ENCODE measurements at places on chromosomes 7 and 10. TPM values are rescaled to one million over a fixed set of nuclear protein-coding genes. Genes with fewer than 3 reads are reported as not detected.

MINPP1 gene
- 14.1 TPM for total RNA-seq

PTPRN2 gene
- 7.8 TPM for total RNA-seq

SRGN gene
- total RNA-seq, result 50.0 TPM

CFTR gene
- total RNA-seq, result 1.9 TPM

ABCB1 gene
- total RNA-seq, result 17.6 TPM

ATXN7L1 gene
- total RNA-seq, result 31.6 TPM

HTR5A gene
- total RNA-seq, result not detected

MAGI2 gene
- 25.3 TPM for total RNA-seq

CUL2 gene
- total RNA-seq, result 35.8 TPM

DNA sequence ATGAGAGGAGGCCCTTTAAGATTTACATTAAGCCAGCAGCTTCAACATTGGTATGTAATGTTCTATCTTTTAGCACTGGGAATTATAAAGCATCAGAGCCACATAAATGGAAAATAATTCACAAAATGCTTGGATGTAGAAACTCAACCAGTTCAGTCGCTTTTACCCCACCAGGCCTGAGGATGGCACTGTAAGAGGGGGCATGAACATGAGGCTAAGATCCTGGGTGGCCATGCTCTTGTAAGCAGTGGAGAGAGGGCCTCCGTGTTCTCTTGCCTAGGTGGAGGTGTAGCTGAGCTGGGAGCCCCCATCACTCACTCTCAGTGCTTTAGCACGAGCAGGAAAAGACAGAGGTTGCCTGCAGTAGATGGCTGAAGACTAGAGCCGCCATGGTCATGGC lies 238.8 kb downstream of the FANK1 start:
- no peak for DNase-seq

DNA sequence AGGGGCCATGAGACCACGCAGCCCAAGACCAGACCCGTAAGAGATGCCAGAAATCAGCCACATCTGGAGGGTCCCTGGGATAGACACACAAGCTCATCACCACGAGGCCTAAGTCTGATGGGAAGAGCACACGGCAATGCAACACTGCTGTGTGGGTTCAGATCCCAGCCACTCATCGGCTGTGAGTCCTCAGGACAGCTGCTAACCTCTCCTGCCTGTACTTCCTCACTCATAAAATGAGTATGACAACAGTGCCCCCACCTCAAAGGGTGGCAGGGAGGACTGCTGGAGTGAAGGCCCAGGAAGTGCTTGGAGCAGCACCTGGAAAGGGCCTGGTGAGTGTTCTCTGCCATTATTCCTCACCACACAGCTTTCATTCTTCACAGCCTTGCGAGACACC lies 60.9 kb downstream of the MAD1L1 start:
- DNase-seq, result no peak

- DNase-seq, result no peak
Measured at GRCh38 chr10:76302481-76302880, 871.1 kb downstream of the LRMDA start.

DNA sequence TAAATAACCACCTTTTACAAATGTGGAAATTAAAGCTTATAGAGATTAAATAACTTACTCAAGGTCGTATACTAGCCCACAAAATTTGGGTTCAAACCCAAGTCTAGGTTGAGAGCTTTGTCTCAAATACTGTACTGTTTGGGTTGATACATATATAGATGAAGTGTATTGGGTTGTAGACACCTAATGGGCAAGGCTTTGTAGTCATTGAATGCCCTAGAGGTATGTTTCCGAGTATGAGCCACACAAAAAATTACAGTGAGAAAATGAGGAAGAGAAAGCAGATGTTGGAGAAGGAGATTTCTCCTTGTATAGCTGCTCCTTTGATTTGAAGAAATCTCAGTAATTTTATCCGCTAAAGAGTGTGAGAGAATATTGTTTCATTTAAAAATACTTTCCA lies 60.6 kb downstream of the C1GALT1 start:
- no peak for DNase-seq

- no peak for DNase-seq
Measured at GRCh38 chr7:127940381-127941160, 90.7 kb downstream of the LRRC4 start.

GRCh38 chr10:91955114-91955513 lies 31.5 kb downstream of the BTAF1 start:
- DNase-seq, result no peak

DNA sequence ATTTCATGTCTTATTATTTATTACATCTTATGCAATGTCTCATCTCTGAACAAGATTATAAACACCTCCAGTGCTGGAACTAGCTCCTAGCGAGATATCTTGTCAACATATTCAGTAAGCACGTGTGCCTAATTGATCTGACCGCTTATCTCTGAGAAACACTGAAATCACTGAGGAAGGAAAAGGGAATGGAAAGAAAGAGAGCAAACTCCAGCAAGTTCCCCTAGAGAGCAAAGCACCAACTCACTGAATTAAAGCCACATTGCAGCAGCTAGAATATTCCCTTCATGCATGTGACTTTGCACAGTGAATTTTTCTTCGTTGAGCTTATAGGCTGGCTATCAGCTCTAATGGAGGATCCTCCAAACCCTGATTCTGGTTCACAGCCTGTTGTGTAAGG lies 177.1 kb upstream of the FRMD4A start:
- no peak for DNase-seq

DNA sequence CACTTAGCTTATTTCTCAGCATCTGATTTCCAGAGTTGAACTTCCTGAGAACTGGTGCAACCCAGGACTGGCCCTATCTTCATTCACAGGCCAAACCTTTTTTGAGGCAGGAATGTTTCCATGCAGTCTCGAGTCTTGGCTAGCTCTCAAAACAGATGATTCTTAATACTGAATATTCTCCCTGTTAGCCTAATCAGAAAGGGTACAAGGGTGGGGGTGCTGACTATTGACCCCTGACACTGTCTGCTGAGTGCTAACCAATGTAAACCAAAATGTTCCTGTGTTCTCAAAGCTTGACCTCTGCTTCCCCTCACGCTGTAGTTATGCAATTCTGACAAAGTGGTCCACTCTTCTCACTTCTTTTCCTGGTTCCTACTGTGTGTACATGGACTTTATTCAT lies 25.3 kb downstream of the VWDE start:
- no peak for DNase-seq
